ENCODE measurements at places on chromosomes 5 and 9.

GRCh38 chr5:57858905-57859304, 376.3 kb upstream of the ACTBL2 start:
- no peak for DNase-seq

GRCh38 chr5:176959051-176959450, 47.5 kb downstream of the UIMC1 start:
- DNase-seq = no peak

DNA sequence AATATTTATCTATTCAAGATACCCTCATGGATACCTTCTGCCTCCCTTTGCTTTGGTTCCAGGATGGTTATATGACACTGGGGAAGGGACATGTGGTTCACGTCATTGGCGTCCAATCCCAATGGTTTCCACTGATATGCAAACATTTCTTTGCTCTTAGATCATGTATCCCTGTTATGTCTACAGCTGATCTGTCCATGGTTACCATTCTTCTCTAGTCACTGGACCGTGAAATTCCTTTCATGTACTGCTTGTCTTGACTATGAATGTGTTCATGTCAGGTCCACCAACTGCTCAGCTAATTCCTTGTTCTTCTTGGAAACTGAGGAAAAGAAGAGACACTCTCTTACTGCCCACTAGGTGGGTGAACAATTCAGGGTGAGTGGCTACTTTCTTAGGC, 391.1 kb upstream of the ZNF608 start:
- DNase-seq = no peak

DNA sequence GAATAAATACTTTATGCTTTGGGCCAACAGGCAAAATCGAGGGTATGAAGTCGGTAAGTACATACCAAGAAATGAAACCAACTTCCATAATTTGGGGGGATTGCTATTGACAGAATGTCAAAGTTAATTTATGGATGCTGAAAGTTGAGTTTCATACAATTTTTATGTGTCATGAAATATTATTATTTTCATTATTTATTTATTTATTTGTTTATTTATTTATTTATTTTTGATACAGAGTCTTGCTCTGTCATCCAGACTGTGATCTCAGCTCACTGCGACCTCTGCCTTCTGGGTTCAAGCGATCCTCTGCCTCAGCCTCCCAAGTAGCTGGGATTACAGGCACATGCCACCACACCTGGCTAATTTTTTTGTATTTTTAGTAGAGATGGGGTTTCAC, 4.5 kb upstream of the GMCL2 start:
- no peak for DNase-seq

- DNase-seq = peak; percentile 45
These were observed 294.7 kb upstream of the DMRT1 start for GRCh38 chr9:546797-547223.

GRCh38 chr9:128143525-128144238, 5.6 kb upstream of the LCN2 start:
- no peak for DNase-seq

GRCh38 chr5:208449-209114, 9.4 kb downstream of the CCDC127 start:
- DNase-seq = no peak

- DNase-seq = no peak
These were observed 10.4 kb downstream of the STOM start for GRCh38 chr9:121359351-121360294.

DNA sequence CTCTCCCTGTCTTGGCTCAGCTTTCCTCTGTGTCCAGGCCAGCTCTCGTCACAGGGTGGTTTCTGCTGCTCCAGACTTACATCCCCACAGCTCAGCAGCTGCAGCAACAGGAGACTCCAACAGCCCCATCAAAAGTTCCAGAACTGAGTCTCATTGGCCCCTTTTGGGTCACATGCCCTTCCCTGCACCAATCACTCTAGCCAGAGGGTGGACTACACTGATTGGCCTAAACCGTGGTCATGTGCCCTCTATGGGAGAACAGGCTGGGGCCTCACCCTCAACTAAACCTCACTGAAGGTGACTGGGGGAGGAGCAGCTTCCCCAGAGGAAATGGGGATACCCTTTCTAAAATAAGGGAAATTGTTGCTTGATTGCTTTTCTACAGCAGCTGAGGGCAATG, 44.4 kb upstream of the CPLX2 start:
- DNase-seq = no peak

DNA sequence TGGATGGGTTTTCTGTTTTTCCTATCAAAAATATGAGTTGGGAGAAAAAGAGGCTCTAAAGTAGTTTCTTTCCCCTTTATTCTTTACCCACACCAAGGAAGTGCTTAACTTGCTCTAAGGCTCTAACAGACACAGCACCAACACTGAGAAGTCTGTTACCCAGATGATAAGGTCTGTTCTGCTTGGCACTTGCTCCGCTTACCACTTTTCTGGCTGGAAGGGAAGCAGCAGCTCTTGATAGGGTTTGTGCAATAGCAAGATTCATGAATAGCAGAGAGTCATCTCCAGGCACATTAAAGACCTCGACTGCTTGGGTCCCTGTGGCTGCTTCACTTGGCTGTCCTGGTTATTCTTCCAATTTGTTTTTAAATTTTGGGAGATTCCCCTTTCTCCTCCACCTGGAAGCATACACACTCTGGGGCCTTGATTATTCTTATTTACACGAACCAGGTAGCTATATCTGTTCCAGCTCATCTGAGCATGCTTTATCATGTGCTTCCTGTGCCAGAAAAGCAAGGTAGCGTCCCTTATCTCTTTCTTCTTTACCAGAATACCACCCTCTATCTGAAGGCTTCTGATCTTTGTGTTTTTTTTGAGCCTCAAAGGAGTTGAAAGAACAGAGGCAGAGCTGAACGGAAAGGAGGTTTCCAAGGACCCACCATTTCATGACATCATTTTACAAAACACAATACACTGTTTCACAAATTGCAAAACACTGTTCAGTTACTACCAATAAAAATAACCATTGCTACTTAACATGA, 24.8 kb downstream of the PPP3R2 start:
- DNase-seq = no peak

DNA sequence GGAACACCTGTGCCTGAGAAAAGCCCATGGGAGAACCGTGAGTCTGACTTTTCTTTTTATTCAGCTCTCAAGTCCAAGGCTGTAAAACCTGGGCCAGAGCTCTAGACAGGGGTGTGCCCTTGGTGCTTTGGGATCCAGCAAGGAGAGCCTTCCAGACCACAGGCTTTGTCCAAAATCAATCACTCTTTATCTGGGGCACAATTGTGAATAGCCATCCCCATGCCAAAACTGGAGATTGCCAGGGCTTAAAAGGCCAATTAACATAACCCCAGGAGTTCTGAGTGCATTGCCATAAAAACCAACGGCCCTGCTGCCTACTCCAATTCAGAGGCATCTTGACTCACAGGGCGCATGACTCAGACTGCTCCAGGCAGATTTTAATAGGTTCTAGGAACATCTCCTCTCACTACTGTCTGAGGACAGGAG, 391.8 kb downstream of the ARHGEF28 start:
- peak; percentile 16 for DNase-seq

GRCh38 chr5:62938927-62939326, 360.3 kb downstream of the LRRC70 start:
- DNase-seq = no peak

All from anterior cingulate cortex (tissue), 58 donors.